ENCODE measurements at places on chromosomes 2 and 18.

GRCh38 chr2:166373105-166373504 is 2.6 kb downstream of the SCN9A start:
- DNase-seq = no peak

GRCh38 chr2:238145851-238146250 is 7.4 kb downstream of the KLHL30 start:
- no peak for DNase-seq

DNA sequence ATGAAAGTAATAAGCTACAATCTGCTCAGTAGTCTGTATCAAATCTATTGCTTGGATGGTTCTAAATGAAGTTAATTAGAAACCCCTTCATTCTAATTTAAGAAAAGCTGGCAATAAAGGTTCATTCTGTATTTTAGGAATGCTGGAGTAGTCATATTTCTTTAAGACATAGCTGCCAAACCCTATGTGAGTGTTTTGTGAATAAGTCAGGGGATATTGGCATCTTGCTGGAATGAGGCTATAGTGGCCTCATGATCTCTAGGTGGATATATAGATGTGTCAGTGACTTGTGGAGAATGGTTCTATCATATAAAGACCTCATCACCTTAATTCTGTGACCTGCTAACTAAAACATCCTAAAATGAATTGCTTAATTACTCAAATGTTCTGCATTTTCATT is 196.3 kb downstream of the PDE1A start:
- DNase-seq = no peak

GRCh38 chr2:70922235-70923234 is 13.2 kb upstream of the ATP6V1B1 start:
- DNase-seq = no peak

DNA sequence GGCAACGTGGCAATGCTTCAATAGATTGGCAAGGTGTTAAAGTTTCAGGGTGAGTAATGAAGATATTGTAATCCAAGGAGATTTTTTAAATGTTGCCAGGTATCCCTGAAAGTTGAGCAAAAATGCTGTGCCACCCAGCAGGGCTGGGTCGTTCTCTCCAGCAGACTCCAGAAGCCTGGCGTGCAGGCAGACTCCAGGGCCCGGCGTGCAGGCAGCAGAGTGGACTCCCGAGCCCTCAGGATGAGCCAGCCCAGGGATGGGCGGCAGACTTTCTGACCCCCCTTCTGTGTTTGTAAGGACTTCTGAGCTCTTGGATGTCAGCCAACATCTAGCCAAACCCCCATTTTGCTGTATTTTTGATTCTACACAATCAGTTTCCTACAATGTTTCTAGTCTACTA is 289.1 kb downstream of the ZNF516 start:
- DNase-seq = no peak

DNA sequence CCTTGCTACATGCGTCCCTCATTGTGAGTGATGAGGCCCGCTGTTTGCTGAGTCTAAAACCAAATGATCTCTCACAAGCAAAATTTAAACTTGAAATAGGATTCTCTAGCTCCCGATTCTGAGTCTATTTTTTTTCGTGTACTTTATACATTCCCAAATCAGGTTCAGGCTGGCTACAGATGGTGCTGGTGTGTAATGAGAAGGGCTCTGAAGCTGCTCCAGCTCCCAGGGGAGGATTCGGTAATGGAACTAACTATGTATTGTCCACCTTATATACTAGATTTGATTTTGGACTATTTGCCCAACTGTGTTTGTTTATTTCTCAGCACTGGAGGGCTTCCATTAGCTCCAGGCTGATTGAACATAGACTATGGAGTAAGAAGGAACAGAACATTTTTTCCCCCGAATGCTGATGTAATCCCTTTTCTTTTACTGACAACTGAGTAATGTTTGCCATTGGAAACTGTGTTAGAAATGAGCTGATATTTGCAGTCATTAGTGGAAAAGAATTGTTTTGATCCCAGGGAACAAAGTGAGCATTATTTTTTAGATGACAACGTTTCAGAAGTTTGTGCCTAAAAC is 274.0 kb upstream of the FIGN start:
- no peak for DNase-seq

Measured in activated CD4-positive, alpha-beta T cell treated with anti-CD3 and anti-CD28 coated beads for 48 hours (primary cell).